ENCODE measurements at places on chromosomes 11 and 22. TPM values are rescaled to one million over a fixed set of nuclear protein-coding genes. Genes with fewer than 3 reads are reported as not detected.

ZNF214 gene
- total RNA-seq: 6.8 TPM

IGSF9B gene
- 15.4 TPM for total RNA-seq

KRTAP5-8 gene
- total RNA-seq: not detected

C22orf31 gene
- 0.35 TPM for total RNA-seq

PRODH gene
- 3.8 TPM for total RNA-seq

PRR33 gene
- not detected for total RNA-seq

CLCF1 gene
- total RNA-seq: 8.2 TPM

Measured in ovary (tissue), 10 donors.